ENCODE measurements at places on chromosomes 4 and X. TPM values are rescaled to one million over a fixed set of nuclear protein-coding genes. Genes with fewer than 3 reads are reported as not detected.

- no peaks in the 10 kb centered on the region for H3K36me3 ChIP-seq
- no peaks in the 10 kb centered on the region for H3K27me3 ChIP-seq
- peak overlapping the region; percentile 95 for H3K27ac ChIP-seq
- DNase-seq: no peak
- no peaks in the 10 kb centered on the region for H3K4me1 ChIP-seq
Observed at GRCh38 chrX:119607018-119607389, 780 bp upstream of the NKRF start.

DNA sequence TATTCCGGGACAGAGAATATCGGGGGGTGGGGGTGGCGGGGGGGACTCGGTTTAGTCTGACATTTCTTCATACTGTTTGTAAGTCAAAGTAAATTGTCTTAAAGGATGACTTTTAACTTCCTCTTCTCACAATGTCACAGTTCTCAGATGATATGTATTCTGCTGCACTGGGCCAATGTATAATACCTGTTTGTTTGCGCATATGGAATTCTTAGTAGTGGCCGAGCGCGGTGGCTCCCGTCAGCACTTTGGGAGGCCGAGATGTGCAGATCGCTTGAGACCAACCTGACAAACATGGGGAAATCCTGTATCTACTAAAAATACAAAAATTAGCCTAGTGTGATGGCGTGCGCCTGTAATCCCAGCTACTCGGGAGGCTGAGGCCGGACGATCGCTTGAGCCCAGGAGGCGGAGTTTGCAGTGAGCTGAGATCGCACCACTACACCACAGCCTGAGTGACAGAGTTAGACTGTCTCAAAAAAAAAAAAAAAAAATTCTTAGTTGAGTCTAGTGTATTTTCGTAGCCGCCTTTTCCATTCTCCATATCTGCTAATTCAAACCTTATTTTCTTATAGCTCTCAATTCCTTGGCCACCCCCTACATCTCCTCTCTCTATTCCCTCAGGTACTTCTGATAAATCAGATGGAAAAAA, 851 bp downstream of the POLR2B start:
- no peaks in the 10 kb centered on the region for H3K4me1 ChIP-seq
- H3K36me3 ChIP-seq: peaks cover 2% of the 10 kb centered on the region
- peak overlapping the region; percentile 77 for H3K27ac ChIP-seq
- H3K4me3 ChIP-seq: peak overlapping the region; percentile 97
- DNase-seq: peak; percentile 22
- H3K27me3 ChIP-seq: no peaks in the 10 kb centered on the region

DNA sequence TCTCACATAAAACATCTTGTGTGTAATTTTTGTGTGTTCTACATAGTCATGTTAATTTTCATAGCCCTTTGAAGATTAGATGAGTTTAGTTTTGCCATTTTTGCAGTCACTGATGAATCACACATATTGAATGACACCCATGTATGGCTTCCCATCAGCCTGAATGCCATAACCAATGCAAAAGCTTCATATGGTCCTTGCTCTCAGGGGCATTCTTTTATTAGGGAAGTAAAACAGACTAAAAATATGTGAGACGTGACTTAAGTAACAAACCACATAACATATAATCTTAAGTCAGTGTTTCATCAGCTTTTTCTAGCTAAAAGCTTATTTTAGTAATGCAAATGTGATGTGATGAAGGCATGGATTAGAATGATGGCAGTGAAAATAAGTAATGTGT, 8.2 kb downstream of the SLC25A4 start:
- peaks cover 4% of the 10 kb centered on the region for H3K4me1 ChIP-seq
- H3K4me3 ChIP-seq: no peak overlapping the region
- H3K27me3 ChIP-seq: no peaks in the 10 kb centered on the region
- peaks cover 9% of the 10 kb centered on the region for H3K36me3 ChIP-seq

GRCh38 chr4:17701138-17701839, 80.1 kb downstream of the FAM184B start:
- no peak for DNase-seq
- H3K27me3 ChIP-seq: no peaks in the 10 kb centered on the region
- H3K4me3 ChIP-seq: no peak overlapping the region
- H3K36me3 ChIP-seq: no peaks in the 10 kb centered on the region
- H3K27ac ChIP-seq: no peak overlapping the region

DNA sequence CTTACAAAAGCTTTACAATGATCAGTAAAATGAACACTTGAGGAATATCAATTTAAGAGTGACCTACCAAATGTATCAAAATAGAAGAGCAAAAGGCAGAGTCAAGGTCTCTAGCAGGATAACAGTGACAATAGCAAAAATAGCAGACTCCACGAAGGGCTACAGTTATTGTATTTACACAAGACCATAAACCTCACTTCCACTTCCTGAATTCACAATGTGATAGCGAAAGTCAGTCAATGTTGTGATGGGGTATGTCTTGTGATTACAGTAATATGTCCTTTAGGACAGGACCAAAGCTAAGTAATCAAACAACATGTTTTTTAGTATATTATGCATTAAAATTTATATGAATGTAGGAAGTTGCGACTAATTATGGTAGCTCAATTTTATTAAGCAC, 139.6 kb downstream of the IQCM start:
- no peak overlapping the region for H3K27ac ChIP-seq
- H3K36me3 ChIP-seq: no peaks in the 10 kb centered on the region
- H3K4me1 ChIP-seq: no peaks in the 10 kb centered on the region
- no peaks in the 10 kb centered on the region for H3K27me3 ChIP-seq
- H3K4me3 ChIP-seq: no peak overlapping the region

DNA sequence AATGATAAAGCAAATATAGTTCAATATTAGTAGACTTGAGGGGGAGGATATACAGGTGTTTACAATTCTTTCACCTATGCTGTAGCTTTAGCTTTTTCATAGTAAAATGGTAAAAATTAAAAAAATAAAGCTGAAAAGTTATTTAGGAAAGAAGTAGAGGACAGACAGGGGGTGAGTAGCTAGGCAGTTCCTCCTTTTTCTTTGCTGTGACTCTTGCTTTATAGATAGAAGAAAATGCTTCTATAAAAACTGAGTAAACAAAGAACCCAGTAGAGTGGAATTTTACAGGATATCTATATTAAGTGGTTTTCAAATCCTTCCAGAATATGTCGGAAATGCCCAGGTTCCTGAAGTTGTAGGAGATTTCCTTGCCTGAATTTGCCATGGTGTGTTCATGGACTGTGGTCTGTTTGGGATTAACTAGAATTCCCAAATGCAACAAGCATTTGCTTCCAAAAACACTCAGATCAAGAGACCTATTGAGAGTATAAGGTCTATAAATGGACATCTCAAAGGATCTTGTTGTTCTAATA, 74.9 kb downstream of the KDR start:
- no peak overlapping the region for H3K27ac ChIP-seq
- no peaks in the 10 kb centered on the region for H3K27me3 ChIP-seq
- H3K4me3 ChIP-seq: no peak overlapping the region
- H3K4me1 ChIP-seq: no peaks in the 10 kb centered on the region

- no peaks in the 10 kb centered on the region for H3K36me3 ChIP-seq
- DNase-seq: no peak
- H3K4me3 ChIP-seq: no peak overlapping the region
- no peaks in the 10 kb centered on the region for H3K4me1 ChIP-seq
- no peak overlapping the region for H3K27ac ChIP-seq
Observed at GRCh38 chrX:119753639-119754257, 4.6 kb upstream of the SOWAHD start.

- H3K27ac ChIP-seq: no peak overlapping the region
- H3K4me3 ChIP-seq: no peak overlapping the region
- H3K4me1 ChIP-seq: no peaks in the 10 kb centered on the region
- H3K36me3 ChIP-seq: no peaks in the 10 kb centered on the region
- no peaks in the 10 kb centered on the region for H3K27me3 ChIP-seq
Observed at GRCh38 chrX:122500556-122500955, 683.5 kb upstream of the GRIA3 start.

- H3K4me1 ChIP-seq: no peaks in the 10 kb centered on the region
- no peak overlapping the region for H3K27ac ChIP-seq
- H3K36me3 ChIP-seq: no peaks in the 10 kb centered on the region
- H3K4me3 ChIP-seq: no peak overlapping the region
- no peak for DNase-seq
- no peaks in the 10 kb centered on the region for H3K27me3 ChIP-seq
Observed at GRCh38 chr4:137649711-137650450, 117.6 kb upstream of the PCDH18 start.

DNA sequence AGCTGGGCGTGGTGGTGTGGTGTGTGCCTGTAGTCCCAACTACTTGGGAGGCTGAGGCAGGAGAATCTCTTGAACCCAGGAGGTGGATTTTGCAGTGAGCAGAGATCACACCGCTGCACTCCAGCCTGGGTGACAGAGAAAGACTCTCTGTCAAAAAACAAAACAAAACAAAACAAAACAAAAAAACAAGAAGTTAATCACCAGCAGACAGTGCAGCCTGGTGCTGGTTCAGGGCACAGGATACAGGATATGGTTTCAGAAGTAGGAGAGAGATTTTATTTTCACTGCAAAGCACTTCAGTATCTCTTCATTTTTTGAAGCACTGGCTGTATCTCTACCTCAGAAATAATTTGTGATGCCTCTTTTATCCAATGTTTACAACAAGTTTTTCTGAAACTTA, 1222.9 kb upstream of the PRKX start:
- H3K4me3 ChIP-seq: no peak overlapping the region

- H3K27me3 ChIP-seq: no peaks in the 10 kb centered on the region
- no peak for DNase-seq
- H3K4me3 ChIP-seq: no peak overlapping the region
- no peaks in the 10 kb centered on the region for H3K36me3 ChIP-seq
- H3K27ac ChIP-seq: no peak overlapping the region
Observed at GRCh38 chrX:18390941-18391538, 34.4 kb upstream of the CDKL5 start.

GRCh38 chr4:47646372-47646771, 161.3 kb downstream of the ATP10D start:
- H3K4me1 ChIP-seq: no peaks in the 10 kb centered on the region
- no peaks in the 10 kb centered on the region for H3K27me3 ChIP-seq
- no peak overlapping the region for H3K27ac ChIP-seq
- DNase-seq: no peak
- no peak overlapping the region for H3K4me3 ChIP-seq

- H3K27me3 ChIP-seq: no peaks in the 10 kb centered on the region
Observed at GRCh38 chr4:2141762-2142451, 82.8 kb downstream of the NAT8L start.

DNA sequence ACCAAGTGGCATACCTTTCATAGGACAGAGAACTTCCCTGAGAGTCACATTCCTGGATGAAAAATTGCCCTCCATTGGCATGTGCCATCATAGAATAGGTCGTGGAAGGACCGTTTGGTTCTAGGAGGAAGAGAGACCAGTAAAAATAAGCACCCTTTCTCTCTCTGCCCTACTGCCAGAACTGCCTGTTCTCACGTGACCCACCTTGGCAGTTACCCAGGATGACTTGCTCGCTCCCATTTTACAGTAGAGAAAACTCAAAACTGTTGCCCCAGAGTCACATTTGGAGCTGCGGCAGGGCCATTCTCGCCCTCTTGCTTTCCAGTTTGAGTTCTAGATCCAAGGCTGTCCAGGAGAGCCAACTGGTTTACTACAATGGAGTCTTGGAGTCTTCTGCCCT, 1.1 kb upstream of the NLGN3 start:
- no peak overlapping the region for H3K4me3 ChIP-seq
- peaks cover 2% of the 10 kb centered on the region for H3K36me3 ChIP-seq
- no peaks in the 10 kb centered on the region for H3K27me3 ChIP-seq

DNA sequence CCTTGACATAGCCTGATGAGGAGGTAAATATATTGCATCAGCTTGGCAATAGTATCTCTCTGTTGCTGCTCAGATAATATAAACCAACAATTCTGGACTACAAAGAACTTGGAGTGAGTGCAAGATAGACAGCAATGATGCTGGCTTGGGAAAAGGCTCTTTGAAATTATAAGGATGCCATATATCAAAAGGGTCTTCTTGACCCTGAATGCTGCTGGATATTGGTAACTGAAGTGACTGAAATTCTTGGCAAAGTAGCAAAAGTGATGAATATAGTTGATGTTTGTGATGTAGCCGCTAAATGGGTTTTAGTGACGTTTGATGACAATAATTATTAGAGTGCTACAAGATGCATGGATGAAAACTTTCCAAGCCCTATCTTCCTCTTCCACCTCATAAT, 1391.6 kb downstream of the ADGRL3 start:
- H3K36me3 ChIP-seq: no peaks in the 10 kb centered on the region
- no peak for DNase-seq
- no peak overlapping the region for H3K4me3 ChIP-seq
- no peaks in the 10 kb centered on the region for H3K4me1 ChIP-seq

DNA sequence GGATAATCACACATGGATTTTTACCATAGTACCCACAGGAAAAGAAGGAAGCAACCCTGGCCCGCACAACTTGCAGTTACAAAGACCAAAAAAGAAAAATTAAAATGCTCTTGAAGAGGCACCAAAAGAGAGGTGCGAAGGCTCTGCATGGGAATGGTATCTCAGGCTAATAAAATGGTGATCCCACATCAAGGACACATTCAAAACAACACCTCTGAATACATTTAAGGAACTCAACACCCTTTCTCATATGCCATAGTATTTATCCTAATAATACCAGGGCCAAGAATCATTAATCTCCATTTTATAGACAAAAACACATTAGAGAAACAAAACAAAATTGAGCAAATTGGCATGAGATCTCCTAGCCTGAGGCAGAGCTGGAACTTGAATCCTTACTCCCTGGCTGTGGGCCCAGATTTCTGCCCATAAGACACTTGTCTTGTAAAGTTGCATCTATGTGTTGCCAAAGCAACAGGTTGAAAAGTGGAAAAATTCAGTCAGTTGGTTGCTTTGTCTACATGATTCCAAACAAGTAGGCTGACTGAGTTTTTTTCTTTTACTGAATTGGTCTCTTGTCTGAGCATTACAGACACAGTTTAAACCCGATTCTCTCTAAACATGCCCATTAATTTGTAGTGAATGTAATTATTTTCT, 33.5 kb downstream of the GUCY2F start:
- no peak overlapping the region for H3K4me3 ChIP-seq

GRCh38 chrX:53194308-53194707, 30.7 kb downstream of the KDM5C start:
- no peak overlapping the region for H3K4me3 ChIP-seq
- no peak overlapping the region for H3K27ac ChIP-seq
- peaks cover 26% of the 10 kb centered on the region for H3K36me3 ChIP-seq
- H3K4me1 ChIP-seq: no peaks in the 10 kb centered on the region

DNA sequence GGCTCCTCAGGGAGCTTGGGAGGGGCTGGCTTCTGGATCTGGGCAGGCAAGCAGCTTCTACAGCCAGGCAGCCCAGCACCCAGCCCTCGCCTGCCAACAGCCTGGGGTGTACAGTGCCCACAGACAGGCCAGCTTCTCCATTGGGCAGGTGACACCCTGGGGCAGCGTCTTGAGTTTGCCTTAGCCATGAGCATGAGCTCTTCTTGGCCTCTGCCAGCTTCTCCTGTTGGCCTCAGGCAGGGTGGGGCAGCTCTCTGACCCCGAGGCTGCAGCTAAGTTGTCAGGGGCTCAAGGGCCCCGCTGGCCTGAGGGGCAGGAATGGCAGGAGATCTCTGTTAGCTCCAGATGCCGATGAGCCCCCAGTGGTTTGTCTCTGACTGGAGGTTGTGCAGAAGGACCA, 7.8 kb upstream of the CNGA2 start:
- H3K4me1 ChIP-seq: no peaks in the 10 kb centered on the region
- no peaks in the 10 kb centered on the region for H3K36me3 ChIP-seq
- no peaks in the 10 kb centered on the region for H3K27me3 ChIP-seq
- H3K27ac ChIP-seq: no peak overlapping the region
- no peak overlapping the region for H3K4me3 ChIP-seq
- no peak for DNase-seq

NCAPG gene
- 0.91 TPM for total RNA-seq

P2RY4 gene
- 0.31 TPM for total RNA-seq

POU3F4 gene
- 1.1 TPM for total RNA-seq

SASH3 gene
- total RNA-seq: 18.3 TPM

FAM199X gene
- 37.4 TPM for total RNA-seq

KLHL13 gene
- total RNA-seq: 55.4 TPM

SERTM2 gene
- total RNA-seq: 0.35 TPM

USP17L12 gene
- not detected for total RNA-seq

All from kidney (tissue), 22 donors.